ENCODE measurements at places on chromosomes 5 and 9. TPM values are rescaled to one million over a fixed set of nuclear protein-coding genes. Genes with fewer than 3 reads are reported as not detected.

- DNase-seq = no peak
Measured at GRCh38 chr5:98639274-98639673, 134.2 kb upstream of the RGMB start.

- no peak for DNase-seq
Measured at GRCh38 chr5:98341038-98342032, 432.1 kb upstream of the RGMB start.

ANXA2R gene
- 0.96 TPM for total RNA-seq

PCDHB9 gene
- 2.3 TPM for total RNA-seq

PGM5 gene
- total RNA-seq = 0.16 TPM

GRCh38 chr9:14258156-14258555 is 55.8 kb downstream of the NFIB start:
- no peak for DNase-seq
